ENCODE measurements at places on chromosomes 12 and 14.

DNA sequence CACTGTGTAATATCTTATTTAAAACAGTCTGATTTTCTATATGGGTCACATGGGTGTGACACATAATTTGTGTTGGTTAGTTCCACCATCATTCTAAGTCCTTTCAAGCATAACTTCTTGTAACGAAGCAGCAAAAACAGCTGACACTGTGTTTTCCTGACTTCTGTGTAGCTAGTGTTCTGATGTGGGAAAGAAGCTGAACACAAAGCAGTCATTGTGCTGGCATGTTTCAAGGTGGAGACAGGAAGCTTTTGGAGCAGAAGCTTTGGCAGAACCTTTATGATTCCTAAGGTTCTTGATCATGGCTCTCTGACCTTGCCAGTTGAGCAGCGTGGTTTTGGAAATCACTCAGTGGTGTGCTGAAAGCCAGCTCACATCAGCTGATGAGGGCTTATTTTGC, 351.7 kb upstream of the MDGA2 start:
- DNase-seq: no peak

GRCh38 chr12:115163710-115164109, 479.7 kb upstream of the TBX3 start:
- no peak for DNase-seq

GRCh38 chr12:112950701-112951100, 12.4 kb downstream of the OAS3 start:
- no peak for DNase-seq

- no peak for DNase-seq
Measured at GRCh38 chr14:89661392-89661791, 244.4 kb upstream of the FOXN3 start.

DNA sequence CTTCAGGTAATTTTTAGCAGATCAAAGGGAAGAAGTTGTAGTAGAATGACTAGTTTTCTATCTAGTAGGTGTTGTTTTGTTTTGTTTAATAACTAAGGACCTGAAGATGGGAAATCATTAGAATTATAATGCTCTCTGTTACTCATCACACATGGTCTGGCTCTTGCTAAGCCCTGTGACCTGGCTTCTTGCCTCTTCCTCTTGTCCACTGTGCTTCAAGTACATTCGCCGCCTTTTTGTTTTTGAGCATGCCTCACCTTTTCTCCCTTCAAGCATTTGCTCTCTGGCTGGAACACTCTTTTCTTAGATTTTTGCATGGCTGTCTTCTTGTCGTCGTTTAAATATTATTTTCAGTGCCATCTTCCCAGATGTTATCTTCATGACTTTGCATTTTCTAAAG, 47.7 kb downstream of the DAAM1 start:
- DNase-seq: no peak

DNA sequence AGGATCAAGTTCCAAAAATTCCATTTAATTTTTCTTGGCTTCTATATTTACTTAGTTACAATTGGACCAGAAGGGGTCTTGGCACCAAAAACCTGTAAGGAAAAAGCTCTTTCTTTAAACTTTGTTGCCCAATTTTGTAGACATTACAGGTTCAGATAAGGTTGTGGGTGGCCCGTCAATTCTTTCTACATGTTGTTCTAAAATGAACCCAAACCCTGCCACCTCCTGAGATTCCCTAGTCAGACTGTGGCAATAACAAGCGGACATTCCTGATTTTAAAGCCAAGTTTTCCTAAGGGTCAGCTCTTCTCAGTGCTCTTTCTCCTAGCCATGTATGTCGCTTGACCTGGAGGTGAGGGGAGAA, 45.0 kb upstream of the GSG1 start:
- no peak for DNase-seq

DNA sequence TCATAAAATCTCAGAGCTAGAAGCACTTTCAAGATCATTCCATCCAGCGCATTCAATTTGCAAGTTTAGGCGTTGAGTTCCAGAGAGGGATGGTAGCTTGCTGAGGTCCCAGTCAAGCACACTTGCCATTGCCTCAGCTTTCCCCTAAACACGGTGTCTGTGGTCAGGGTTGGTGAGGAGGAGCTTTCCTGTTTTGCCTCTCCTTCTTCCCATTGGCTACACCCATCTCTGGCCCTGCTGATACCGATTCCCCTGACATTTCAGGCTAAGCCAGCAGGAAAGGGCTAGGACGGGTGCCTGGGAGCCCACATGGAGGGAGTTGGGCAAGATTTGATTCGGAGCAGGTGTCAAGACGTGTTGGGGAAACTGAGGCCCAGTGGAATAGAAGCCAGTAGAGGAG, 9.1 kb downstream of the NFATC4 start:
- no peak for DNase-seq

- no peak for DNase-seq
Measured at GRCh38 chr12:111457577-111457976, 51.9 kb downstream of the SH2B3 start.

- DNase-seq: no peak
Measured at GRCh38 chr14:22532345-22533056, 56.5 kb downstream of the DAD1 start.

GRCh38 chr14:65255029-65255545, 152.8 kb upstream of the MAX start:
- DNase-seq: no peak

DNA sequence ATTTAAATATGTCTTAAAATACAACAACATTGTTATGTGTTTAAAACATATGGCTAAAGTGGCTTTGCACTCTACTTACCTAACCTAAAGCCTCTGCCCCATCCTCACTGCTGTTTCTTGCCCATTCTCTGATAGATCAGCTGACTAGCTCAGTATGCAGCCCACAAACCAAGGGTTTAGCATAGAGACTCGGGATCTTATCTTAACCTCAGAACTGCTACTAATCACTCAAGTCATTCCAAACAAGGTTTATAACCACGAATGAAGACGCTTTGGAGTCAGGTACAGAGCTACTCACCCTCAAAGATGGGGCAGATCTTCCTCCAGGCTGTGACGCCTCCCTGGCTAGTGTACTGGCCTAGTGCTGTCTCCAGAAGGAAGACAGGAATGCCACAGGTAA, 19.3 kb downstream of the SLC6A13 start:
- DNase-seq: no peak

GRCh38 chr14:35320472-35320871, 28.3 kb downstream of the PSMA6 start:
- DNase-seq: no peak

- DNase-seq: peak; percentile 61
Measured at GRCh38 chr12:12349711-12350665, at the start of gene MANSC1. TSS of gene MANSC1 (minus strand) at chr12:12350242. CDS start at chr12:12343314, 6,928 bp downstream.

- no peak for DNase-seq
Measured at GRCh38 chr12:90151491-90152015, 442.9 kb upstream of the ATP2B1 start.

DNA sequence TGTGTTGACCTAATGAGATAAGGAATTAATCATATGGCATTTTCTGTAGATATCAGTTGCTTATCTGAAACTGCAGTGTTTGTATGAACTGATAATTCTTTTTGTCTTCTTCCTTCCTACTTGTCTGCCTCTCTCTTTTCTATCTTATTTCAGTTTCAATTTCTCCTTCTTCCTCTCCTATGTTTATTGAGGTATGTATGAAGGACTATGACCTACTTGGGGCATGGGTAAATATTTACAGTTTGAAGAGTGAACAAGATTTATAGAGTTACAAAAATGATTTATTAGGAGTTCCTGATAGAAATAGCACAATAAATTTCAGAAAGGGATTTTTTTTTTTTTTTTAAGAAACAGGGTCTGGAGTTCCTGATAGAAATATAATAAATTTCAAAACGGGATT, 88.7 kb upstream of the MUCL1 start:
- DNase-seq: no peak

DNA sequence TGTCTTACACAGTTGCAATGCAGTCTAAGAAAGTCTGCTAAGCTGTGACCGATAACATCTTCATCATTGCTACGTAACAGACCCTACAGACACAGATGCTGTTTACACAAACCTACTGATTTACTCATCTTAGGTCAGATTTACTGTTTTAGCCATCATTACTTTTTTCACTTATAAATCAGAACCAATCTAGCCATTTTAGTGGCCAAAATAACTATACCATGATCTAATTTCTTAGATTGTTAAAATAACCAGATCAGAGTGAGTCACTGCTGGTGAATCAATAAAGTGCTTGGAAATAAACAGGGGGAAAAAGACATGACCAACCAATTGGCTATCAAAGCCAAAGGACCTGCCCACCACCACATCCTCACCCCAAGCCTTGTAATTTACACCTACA, 57.0 kb upstream of the FOXN3 start:
- no peak for DNase-seq

DNA sequence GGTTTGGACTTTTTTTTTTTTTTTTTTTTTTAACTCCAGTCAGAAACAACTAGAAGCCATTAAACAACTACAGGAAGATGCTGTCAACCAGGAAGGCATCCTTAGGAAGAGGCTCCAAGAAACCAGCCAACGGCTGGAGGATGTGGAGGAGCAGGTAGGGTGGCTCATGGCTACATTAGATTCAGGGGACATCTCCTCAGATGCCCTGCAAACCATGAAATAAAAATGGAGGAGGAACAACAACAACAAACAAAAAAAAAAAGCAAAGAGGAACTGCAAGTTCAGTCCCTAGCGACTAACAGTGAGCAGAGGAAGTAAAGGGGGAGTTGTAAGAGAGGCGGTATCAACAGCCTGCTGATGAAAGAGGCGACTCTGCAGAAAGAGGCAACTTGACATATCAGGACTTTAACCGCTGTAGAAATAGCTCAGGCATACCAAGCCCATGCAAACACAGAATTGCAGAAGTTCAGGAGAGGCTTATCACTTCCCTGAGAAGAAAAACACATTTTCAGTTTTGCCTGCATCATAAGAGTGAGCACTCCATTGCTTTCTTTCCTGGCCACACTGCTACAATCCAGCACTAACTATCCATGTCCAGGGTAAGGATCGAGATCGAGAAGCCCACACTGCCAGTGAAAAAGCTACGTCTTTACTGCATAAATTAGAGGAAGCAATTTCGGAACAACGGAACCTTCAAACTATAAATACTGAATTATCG, 103.5 kb upstream of the BCAT1 start:
- DNase-seq: peak; percentile 73

DNA sequence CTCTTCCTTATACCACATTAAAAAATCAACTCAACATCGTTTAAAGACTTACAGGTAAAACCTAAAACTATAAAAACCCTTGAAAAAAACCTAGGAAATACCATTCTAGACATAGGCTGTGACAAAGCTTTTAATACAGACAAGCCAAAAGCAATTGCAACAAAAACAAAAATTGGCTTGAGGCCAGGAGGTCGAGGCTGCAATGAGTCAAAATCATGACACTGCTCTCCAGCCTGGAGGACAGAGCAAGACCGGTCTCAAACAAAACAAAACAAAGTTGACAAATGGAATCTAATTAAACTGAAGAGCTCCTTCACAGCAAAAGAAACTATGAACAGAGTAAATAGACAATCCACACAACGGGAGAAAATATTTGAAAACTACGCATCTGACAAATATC, 1057.8 kb downstream of the FSCB start:
- no peak for DNase-seq

- no peak for DNase-seq
Measured at GRCh38 chr14:101877766-101878165, 86.6 kb upstream of the DYNC1H1 start.

- no peak for DNase-seq
Measured at GRCh38 chr14:49056021-49056420, 530.2 kb downstream of the RPS29 start.

DNA sequence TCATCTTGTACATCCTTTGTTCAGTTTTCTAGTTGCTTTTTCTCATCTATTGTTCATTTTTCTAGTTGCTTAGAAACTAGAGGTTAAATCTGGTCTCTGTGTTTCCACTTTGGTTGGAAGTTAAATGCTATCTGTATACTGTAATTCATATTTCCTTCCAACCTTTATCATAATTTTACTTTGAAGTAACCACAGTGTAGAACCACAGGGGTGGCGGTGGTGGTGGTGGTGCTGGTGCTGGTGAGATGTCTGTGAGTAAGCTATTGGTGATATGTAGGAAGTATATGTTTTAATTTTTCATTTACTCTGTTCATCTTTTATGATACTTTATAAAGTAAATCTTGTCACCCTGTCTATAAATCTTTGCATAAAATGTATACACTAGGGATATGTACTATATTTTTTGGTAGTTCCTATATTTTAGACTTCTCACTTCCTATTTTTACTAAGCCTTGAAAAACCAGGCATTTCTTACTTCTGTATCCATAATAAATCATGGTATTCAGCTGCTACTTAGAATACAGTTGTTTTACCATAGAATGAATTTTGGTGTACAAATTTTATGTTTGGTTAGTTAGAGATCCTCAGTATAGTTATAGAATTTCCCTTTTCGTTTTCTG, 31.9 kb downstream of the CCDC91 start:
- DNase-seq: peak; percentile 54

- DNase-seq: no peak
Measured at GRCh38 chr12:45644541-45644940, 85.0 kb upstream of the ARID2 start.

- DNase-seq: no peak
Measured at GRCh38 chr12:104514092-104514810, 57.5 kb downstream of the CHST11 start.

GRCh38 chr14:76918256-76918781, 92.1 kb downstream of the LRRC74A start:
- DNase-seq: no peak

DNA sequence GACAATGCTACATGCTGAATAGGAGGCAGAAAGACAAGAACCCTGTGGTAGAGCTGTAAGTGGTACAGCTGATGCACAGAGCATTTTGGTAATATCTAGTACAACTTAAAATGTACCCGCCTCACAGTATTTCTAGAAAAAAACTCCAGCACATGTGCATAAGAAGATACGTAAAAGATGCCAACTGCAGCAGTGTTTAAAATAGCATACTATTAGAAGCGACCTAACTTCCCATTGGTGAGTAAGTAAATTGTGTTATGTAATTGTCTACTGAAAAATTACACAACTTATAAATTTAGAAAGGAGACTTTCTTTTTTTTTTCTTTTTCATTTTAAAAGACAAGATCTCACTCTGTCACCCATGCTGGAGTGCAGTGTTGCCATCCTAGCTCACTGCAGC, 114.3 kb upstream of the CAND1 start:
- DNase-seq: no peak

GRCh38 chr12:84502907-84503787, 409.5 kb downstream of the SLC6A15 start:
- DNase-seq: no peak

DNA sequence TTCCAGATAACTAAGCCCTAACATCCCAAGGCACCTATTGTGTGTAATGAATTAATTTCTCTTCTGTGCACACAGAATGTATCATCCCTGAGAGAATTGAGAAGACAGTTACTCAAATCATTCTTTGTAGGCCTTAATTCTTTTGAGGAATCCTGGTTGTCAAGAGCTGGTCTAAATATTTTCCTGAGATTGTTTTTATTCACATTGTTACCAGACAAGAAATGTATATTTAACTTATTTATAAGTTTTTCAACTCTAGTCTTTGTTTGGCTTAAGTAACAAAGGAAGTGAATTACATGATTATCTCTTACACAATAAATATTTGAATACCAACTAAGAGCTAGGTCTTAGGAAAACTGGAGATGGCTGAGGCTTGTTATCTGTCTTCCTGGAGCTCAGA, 169.4 kb downstream of the DACT1 start:
- DNase-seq: no peak

Data from CD4-positive, alpha-beta T cell treated with Interleukin-6 at 100 ng/mL for 8 hours (primary cell).